MCF 10A (cell line): ENCODE measurements at places on chromosomes 16 and 17. TPM values are rescaled to one million over a fixed set of nuclear protein-coding genes. Genes with fewer than 3 reads are reported as not detected.

- no peaks in the 10 kb centered on the region for H3K4me1 ChIP-seq
- no peaks in the 10 kb centered on the region for H3K36me3 ChIP-seq
- DNase-seq = no peak
- H3K27me3 ChIP-seq = peaks cover 42% of the 10 kb centered on the region
Observed at GRCh38 chr16:30031477-30031918, 427 bp upstream of the TLCD3B start.

VPS35 gene
- 68.7 and 72.3 TPM in 2 replicates for total RNA-seq

KRT9 gene
- 0.21 and 0.27 TPM in 2 replicates for total RNA-seq

DYNLRB2 gene
- total RNA-seq = not detected in 2 replicates
